SW 1271 (cell line): ENCODE measurements at places on chromosomes 5 and 9.

GRCh38 chr5:180067986-180068385 lies 3.6 kb downstream of the RNF130 start:
- DNase-seq = no peak

DNA sequence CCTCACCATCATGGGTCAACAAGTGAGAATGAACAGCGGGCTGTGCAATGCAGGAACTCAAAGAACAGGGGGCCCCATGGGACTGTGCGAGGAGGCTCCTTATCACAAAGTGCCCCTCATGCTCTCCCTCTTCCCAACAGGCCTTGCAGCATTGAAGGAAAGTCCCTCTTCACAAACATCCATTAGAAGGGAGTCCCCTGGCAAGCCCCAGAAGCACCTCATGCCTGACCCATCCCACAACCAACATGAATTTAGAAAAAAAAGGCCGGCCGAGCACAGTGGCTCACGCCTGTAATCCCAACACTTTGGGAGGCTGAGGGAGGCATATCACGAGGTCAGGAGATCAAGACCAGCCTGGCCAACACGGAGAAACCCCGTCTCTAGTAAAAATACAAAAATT lies 122.6 kb upstream of the FSTL4 start:
- no peak for DNase-seq

DNA sequence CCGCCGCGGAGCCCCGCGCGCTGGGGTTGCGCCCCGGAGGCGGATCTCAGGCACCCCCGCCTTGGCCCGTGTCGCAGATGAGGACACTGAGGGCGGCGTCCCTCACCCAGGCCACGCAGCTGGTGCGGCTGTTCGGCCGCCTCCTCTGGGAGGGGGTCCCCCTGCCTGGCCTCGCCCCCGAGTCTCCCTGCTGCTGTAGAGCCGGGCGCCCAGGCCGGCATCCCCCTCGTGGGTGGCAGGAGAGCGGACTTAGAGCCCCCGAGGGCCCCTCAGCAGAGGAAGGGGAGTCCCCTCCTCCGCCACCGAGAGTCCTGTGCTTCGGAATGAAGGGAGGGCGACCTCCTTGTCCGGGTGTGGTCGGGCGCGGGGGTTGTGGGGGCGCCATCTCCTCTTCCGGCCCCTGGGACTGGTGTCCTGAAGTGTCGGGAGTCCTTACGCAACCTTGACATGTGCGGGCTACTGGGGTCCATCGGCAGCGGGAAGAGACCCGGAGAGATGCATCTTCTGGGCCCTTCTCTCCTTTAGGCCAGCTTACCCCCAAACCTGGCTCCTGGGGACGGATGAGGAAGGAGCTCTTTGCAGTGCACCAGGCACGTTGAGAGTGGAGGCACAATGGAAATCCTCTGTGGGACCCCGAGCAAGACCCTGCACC lies 11.7 kb upstream of the EXOSC2 start:
- peak; percentile 29 for DNase-seq

DNA sequence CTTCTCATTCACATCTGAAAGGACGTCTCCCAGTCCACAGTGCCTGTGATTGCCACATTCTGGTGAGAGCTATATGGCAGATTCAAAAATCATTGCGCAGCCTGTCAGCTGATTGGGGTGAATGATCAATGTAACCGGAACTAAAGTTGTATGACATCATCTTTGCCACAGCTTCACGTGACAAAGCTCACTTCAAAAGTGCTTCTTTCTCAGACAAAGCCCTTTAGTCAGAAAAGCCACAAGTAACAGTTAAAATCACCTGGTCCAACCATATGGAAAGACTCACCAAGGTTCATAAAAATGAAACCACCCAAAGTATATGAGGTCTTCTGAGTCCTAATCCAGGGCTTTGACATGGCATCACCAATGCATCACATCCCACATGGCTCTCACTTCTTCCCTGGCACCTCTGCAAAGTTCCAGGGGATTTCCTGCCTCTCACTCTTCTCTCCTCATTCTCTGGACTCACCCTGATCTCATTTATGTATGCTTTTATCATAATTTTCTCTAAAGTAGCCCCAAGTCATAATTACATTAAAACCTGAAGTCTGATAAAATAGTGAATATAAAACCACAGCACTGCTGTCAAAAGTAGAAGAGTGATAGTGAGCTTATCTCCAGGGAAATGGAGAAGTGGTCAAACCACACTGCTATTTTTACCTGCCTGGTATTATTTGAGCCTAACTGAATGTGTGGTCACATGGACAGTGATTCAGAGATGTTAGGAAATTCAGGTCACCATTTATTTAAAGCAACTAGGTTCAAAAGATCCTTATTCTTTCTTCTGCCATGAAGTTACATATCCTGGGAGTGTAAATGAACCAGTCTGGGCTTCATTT lies 193.1 kb upstream of the PTGER4 start:
- no peak for DNase-seq

DNA sequence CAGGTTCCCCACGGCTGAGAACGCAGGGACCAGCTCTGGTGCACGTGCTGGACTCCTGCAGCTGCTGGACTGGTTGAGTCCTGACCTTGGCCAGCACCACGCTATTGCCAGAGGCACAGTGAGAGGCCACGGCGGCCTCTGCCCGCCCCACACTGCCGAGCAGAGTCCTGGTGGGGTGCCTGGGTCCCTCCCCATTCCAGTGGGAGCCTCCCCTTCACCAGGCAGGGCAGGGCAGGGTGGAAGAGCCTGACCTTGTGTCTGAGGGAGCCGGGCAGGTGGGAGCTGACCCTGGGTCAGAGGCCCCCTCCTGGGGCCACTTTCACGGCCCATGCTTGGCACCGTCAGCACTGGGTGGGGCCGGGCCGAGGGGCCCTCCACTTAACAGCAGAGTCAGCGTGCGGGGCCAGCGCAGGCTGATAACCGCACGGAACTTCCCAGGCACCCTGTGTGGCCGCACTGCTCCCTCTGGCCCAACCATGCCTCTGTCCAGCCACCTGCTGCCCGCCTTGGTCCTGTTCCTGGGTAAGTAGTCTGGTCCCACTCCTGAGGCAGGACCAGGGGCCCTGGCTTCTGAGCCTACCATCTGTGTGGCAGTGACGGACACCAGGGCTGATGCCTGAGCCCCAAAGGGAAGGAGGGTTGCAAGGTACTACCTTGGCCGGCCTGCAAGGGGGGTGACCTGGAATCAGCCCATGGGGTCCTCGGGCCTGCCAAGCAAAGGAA lies at the start of gene MAMDC4:
Gene MAMDC4, plus strand, starts transcription at position 406 of the 723 bp plus-strand sequence. Its CDS starts 71 bp downstream, at position 477.
- DNase-seq = no peak

DNA sequence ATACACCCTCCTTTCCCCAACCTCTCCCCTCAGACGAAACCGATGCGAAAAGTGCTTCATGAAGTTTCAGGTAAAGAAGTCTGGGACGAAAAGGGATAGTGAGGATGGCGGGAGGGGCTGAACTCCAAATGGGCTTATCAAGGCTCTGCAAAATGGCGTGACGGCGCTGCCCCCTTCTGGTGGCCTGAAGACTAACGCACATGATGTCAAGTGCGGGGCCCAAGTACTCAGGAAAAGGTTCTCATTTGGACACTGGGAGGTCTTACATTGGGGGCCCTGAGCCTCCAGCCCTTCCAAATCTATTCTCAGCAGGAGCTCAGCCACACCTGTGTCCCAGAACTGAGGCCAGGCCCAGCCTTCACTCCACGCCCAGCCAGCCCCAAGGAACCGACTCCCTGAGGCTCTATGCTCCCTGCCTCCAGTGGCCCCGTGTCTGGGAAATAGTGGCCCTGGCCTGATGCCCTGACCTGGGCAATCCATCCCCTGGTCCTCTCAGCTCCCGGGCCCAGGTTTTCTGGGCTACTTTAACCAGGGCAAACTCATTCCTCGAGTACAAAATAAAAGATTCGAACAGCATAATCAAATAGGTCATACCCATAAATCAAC lies 119.9 kb downstream of the KCNIP1 start:
- no peak for DNase-seq

DNA sequence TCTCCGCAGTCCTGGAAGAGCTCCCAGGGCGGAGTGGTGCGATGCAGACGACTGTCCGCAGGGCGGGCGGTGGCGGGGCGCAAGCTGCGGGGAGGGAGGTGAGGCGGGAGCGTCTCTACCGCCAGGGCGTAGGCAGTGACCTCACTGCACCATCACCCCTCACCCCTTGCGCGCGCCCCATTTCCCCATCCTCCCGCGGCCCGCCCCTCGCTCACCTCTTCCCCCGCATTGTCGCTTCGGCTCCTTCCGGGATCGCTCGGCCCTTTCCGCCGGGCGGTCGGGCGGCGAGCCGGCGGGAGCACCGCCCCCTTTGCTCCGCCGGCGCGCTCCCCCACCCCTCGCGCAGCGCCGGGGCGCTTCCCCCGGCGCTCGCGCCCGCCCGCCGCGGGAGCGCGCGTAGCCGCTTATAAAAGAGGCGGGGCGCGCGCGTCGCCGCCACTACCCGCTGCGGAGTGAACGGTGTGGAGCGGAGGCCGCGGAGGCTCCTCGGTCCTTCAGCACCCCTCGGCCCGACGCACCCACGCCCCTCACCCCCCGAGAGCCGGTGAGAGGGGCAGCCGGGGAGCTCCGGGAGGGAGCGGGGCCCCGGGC lies at the start of gene SPTAN1:
Gene SPTAN1, plus strand, starts transcription at position 435 of the 591 bp plus-strand sequence. CDS start 14,154 bp downstream, outside the sequence.
- DNase-seq = peak; percentile 88

GRCh38 chr9:104682642-104683041 lies 11.7 kb upstream of the OR13D1 start:
- DNase-seq = peak; percentile 40
